ENCODE measurements at places on chromosomes 3 and 15.

DNA sequence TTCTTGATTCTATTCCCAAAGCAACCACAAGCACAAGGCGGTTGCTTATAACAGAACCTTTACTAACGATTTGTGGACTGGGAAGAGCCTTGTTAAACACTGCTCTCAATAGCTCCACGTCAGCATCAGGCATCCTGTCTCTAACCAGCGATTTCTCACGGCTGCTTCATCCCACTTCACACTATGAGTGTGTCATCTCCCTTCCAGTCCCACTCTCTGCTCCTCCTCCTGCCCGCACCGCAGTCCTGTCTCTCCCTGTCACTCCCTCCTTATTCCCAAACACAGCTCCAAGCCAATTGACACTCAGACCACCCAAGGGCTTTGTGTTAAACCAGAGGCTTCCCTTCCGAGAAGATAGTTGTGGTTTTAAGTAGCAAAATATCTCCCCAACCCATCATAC, 94.8 kb downstream of the ABHD5 start:
- no peak for DNase-seq

DNA sequence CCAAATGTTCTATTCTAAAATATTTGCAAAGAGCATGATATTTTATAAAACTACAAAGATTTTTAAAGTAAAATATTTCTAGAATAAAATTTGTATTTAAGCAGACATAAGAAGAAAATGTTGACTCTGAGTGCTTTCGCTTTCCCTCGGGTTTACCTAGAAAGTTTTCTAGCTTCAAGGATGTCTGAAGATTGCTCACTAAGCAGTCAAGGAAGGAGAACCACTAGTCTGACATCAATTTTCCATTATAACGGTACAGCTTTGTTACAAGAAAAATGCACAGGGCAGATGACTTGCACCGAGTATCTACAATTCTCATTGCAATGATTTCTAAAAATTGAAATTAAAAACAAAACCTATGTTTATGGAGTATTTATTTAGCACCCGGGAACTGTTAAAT, 14.2 kb downstream of the GPR15 start:
- no peak for DNase-seq

- DNase-seq = no peak
Measured at GRCh38 chr3:152480282-152480953, 211.7 kb downstream of the MBNL1 start.

DNA sequence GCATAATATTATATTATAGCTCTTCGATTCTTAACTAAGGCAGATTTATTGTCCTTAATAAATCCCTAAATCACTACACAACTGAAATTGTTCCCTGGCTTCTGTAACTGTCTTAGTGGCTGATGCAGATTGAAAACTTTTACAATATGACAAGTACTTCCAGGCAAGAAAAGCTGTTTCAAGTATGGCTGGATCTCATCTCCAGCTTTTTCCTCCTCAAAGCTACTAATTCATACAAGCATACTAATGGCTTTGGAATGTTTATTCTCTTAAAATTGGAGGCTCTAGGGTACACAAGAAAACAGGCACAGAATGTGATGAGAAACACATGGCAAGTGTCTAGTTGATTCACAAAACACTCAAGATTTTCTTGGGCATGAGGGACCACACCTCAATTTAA, 351.5 kb upstream of the ICE2 start:
- no peak for DNase-seq

- no peak for DNase-seq
Measured at GRCh38 chr3:128281461-128282367, 128.4 kb downstream of the EEFSEC start.

- no peak for DNase-seq
Measured at GRCh38 chr3:105199217-105199616, 167.5 kb upstream of the ALCAM start.

GRCh38 chr15:68408971-68409370, 23.0 kb downstream of the ITGA11 start:
- DNase-seq = no peak

DNA sequence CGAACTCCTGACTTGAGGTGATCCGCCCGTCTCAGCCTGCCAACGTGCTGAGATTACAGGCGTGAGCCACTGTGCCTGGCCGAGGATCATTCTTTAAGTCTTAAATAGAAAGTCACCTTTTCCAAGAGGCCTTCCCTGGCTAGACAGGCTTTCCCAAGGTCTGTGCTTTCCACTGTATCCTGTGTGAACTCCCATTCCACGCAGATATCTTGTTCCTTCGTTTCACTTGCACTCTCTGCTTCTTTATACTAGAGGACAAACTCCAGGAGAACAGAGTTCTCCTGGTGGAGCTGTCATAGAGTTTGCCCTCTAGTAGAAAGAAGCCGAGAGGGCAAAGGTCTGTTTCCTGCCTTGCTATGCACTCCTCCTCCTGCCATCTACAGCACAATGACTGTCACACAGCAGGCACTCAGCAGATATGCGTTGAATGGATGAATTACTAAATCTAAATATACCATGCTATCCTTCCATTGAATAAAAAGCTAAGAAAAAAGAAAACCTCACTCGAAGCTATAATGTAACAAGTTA, 211.2 kb downstream of the FOXP1 start:
- DNase-seq = no peak

DNA sequence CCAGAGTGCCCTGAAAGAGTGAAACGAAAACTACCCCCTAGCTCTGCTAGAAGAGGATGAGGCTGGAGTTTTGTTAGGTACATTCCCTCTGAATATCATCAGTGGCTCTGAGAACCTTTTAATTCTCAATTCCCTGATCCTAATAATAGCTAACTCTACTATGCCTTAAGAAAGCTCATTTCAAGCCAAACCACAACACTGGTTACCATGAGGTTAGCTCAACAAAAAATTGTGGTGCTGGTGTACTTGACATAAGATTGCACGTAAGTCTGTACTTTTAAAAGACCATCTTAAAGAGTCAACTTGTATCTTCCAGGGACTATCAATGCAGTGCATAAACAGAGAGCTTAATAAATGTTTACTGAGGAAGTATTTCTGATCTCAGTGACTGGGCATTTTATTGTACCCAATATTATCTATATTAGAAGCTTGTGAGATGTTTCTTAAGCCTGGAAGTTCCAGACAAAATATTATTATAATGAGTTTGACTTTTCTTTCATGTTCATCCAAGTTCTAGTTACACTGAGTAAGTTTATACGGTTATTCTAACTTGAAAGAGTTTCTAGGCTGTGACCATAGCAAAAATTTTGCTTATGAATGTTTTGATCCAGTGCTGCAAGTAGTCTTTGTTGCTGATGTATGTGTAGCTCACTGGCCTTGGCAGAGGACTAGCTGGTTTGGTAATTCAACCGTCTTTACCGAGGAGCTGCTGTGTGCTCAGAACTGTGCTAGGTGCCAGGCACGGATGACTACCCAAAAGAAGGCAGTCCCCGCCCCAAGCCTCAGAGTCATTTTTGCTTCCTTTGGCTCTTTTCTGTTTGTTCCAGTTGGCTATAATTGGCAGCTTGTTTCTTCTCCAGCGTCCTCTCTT, 334.4 kb upstream of the TRIM42 start:
- no peak for DNase-seq

- peak; percentile 92 for DNase-seq
Measured at GRCh38 chr3:138914870-138915502, 32.0 kb downstream of the FOXL2 start.

DNA sequence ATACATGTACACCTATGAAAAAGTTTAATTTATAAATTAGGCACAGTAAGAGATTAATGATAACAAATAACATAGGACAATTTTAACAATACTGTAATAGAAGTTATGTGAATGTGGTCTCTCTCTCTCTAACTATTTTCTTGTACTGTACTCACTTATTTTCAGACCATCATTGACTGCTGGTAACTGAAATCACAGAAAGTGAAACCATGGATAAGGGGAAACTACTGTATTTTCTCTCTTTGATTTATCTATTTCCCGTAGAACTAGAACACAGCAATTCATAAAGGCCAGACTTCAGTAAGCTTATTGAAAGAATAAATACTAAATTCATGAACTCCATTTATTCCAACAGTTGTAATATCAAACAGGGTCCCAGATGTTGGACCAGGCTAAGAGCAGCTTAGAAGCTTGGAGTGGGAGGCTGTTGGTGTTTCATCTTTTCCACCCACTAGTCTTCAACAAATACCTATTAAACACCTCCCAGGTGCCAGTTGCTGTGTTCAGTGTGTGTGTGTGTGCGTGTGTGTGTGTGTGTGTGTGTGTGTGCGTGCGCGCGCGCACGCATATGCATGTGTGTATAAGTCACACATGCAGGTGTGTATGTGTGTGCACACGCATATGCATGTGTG, 235.4 kb downstream of the FOXP1 start:
- DNase-seq = no peak

GRCh38 chr15:88702983-88703382, 64.2 kb downstream of the ISG20 start:
- DNase-seq = no peak

- DNase-seq = no peak
Measured at GRCh38 chr3:139439278-139439677, 37.0 kb downstream of the RBP2 start.

- no peak for DNase-seq
Measured at GRCh38 chr3:13294442-13295351, 125.4 kb downstream of the NUP210 start.

- DNase-seq = no peak
Measured at GRCh38 chr15:62126364-62126763, 38.7 kb downstream of the C2CD4B start.

- no peak for DNase-seq
Measured at GRCh38 chr15:89833966-89834365, 19.3 kb upstream of the ANPEP start.

GRCh38 chr3:44021651-44022594, 219.8 kb upstream of the TOPAZ1 start:
- DNase-seq = no peak

DNA sequence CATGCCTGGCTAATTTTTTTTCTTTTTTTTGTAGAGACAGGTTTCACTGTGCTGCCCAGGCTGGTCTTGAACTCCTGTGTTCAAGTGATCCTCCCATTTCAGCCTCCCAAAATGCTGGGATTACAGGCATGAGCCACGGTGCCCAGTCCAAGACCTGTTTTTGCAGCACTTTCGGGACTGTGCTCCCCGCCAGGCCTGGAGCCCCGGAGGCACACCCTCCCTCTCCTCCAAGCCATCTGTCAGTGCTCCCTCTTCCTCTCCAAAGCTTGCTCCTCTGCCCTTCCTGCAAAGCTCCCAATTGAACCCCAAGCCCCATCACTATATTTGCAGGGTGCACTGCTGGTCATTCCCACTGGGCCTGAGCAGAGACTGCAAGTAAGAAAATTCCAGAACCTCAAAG, 98.1 kb downstream of the CORO2B start:
- no peak for DNase-seq

DNA sequence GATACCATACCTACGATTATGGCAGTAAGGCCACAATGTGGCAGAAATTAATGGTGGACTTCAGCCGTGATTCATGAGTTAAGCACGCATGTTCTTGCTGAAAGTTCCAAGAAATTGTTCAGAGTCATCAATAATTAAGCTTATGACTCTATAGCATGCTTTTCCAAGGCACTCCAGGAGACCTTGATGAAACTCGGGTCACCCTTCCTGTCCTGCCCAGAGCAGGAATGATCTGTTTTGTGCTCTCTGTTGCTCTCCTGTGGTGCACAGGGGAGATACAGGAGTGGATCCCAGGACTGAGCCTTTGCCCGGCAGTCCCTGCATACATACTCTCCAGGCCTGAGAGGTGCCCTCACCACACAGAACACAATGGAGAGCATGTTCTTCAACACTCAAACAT, 141.6 kb upstream of the SLC2A2 start:
- no peak for DNase-seq

DNA sequence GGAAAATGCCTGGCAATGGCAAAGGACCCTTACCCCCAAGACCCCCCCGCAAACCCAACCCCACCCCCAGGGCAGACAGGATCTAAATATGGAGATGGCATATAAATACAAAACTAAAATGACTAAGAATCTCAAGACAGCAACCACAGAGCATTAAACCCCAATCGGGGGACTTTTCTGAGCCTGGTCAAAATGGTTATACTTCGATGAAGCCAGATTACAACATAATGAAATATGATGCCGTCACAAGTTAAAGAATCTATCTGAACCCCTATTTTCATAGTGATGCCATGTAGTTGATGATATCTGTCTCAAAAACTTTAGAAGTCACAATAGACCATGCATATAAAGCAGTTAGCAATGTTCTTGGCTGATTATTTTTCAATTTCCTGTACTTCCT, 223.6 kb downstream of the CGGBP1 start:
- no peak for DNase-seq

- no peak for DNase-seq
Measured at GRCh38 chr3:5498981-5499380, 311.5 kb downstream of the EDEM1 start.

GRCh38 chr3:50100956-50101845, 12.5 kb downstream of the RBM5 start:
- no peak for DNase-seq

DNA sequence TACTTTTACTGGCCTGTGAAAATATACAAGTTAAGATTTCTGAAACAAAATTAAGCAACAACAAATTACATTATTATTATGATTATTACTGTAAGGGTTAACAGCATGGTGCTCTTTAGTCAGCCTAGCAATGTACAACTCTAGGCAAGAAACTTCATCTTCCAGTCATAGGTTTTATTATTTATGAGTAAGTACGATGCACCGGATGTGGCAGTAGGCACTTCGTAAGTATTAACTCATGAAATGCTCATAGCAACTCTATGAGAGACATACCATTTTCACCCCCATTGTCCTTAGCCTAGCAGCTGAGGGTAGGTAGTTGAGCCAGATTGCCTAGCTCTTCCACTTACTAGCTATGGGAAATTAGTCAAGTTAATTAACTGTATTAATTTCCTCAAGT, 68.0 kb upstream of the PTPRG start:
- DNase-seq = no peak

- no peak for DNase-seq
Measured at GRCh38 chr15:70156671-70157271, 59.1 kb upstream of the TLE3 start.

DNA sequence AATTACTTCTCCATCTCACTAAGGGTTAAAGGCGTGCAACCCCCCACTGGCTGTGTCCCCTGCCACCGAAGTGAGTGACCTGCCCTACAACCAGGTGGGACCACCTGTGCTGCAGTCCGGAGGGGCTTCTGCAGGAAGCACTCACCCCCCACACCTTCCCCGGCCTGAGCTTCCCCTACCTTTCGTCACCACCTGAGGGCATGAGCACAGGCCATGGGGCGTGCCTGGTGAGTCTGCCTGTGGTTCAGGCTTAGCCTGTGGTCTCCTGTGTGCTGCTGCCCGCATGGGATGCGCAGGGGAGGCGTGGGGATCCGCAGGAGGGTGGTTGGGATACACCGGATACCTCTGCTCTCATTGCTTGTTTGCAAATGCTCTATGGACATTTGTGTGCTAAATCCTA, 46.0 kb downstream of the KLHL25 start:
- no peak for DNase-seq

Data from dermis microvascular lymphatic vessel endothelial cell (primary cell).